ENCODE measurements at places on chromosomes 13 and 19.

DNA sequence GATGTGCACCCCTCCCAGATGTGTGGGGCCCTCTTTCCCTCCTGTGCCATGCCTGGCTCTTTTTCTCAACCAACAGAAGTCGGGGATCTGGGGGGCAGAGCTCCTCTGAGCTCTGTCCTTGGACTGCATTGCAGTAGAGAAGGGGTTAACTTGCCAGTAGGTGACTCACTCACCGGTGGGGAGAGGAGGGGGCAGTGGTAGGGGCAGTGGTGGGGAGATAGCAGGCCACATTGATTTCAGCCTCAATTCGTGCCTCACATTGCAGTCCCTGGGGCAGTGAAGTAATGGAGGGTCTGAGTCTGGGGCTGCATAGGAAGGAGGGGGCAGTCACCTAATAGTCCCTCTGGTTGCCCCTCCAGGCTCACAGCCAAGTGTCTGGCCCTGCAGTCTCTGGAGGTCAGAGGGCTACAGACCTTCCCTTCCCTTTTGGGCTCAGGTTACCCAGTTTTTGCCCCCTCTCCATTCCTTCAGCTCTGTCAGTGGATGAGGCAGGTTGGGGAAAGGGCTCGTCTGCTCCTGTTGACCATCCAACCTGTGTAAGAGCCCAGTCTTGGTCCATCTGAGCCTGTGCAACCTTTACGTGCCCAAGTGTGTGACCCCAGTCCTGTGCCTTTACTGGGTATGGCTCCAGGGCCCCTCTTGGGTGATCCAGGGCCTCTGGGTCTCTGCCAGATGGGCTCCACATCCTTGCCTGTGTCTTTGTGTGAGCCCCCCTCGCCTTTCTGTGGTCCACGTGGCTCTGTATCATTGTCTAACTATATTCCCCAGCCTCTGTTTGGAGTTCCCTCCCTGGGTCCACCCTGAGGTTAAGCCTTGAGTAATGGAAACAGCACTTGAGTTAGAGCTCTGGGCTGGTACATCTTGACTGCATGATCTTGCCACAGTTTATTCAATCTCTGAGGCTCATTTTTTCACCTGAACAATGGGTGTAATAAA, 13.0 kb downstream of the CIC start:
- no peak for DNase-seq

GRCh38 chr13:105083992-105084391, 1451.5 kb downstream of the EFNB2 start:
- DNase-seq = no peak

GRCh38 chr13:112761701-112762689, 72.2 kb downstream of the ATP11A start:
- DNase-seq = no peak

- DNase-seq = no peak
Observed at GRCh38 chr13:51225029-51225428, 2.8 kb downstream of the FAM124A start.

- no peak for DNase-seq
Observed at GRCh38 chr13:20171364-20171763, 10.5 kb upstream of the GJA3 start.

- no peak for DNase-seq
Observed at GRCh38 chr13:85816413-85816812, 17.2 kb upstream of the SLITRK6 start.

DNA sequence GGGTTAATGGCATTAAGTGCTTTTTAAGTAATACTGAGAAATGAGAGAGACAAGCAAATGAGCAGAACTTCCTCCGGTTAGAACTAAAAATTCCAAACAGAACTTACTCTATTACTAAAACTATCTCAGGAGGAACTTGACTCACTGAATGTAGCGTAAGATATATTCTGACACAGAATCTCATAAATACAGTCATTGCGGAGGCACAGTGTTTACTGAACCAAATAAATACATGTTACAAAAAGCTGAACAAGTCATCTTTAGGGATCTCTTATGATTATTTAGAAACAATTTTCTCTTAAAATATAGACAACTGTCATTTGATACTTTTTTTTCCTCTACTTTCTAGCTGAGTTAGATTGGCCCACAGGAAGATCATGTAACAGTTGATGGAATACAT, 283.1 kb downstream of the KLF12 start:
- DNase-seq = no peak

DNA sequence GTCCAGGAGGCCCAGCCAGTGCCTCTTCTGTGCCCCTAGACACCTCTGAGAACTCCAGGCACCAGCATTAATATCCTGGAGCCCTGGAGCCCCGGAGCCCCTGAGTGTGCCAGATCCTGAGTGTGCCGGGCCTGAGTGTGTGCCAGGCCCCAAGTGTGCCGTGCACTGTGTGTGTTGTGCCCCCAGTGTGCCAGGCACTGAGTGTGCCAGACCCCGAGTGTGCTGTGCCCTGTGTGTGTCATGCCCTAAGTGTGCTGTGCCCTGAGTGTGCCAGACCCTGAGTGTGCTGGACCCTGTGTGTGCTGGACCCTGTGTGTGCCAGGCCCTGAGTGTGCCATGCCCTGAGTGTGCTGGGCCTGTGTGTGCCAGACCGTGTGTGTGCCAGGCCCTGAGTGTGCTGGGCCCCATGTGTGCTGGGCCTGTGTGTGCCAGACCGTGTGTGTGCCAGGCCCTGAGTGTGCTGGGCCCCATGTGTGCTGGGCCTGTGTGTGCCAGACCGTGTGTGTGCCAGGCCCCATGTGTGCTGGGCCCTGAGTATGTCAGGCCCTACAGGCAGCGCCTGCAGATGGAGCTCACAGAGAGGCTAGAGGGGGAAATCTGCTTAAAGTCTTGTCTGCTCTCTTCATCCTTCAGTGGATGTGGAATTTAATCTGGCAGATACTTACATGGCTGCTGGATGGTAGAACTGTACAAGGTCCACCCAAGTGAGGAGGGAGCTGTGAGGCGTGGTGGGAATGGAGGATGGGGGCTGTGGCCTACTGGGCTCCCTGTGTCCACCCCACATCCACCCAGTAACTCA, 53.9 kb downstream of the C13orf46 start:
- DNase-seq = no peak

GRCh38 chr19:48745208-48745995, 1.3 kb downstream of the IZUMO1 start:
- DNase-seq = peak; percentile 25

DNA sequence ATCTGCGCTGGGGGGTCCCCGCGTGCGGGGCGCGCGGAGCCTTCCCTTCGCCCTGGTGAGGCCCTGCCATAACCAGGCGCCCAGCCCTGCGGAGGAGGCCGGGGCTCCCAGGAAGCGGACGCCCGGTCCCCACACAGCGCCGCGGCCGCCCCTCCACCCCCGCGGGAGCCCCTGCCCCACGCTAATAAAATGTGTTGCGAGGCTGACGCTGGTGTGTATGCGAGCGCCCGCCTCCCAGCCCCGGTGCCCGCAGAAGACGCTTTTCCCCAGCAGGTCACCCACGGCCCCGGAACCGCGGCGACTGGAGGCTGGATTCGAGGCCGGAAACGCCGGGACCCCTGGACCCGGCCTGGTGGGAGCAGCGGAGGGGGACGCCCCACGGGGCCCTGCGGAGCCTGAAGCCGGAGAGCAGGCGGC, 12.1 kb upstream of the CDC34 start:
- DNase-seq = no peak

GRCh38 chr13:38900188-38900587, 90.4 kb downstream of the STOML3 start:
- no peak for DNase-seq

DNA sequence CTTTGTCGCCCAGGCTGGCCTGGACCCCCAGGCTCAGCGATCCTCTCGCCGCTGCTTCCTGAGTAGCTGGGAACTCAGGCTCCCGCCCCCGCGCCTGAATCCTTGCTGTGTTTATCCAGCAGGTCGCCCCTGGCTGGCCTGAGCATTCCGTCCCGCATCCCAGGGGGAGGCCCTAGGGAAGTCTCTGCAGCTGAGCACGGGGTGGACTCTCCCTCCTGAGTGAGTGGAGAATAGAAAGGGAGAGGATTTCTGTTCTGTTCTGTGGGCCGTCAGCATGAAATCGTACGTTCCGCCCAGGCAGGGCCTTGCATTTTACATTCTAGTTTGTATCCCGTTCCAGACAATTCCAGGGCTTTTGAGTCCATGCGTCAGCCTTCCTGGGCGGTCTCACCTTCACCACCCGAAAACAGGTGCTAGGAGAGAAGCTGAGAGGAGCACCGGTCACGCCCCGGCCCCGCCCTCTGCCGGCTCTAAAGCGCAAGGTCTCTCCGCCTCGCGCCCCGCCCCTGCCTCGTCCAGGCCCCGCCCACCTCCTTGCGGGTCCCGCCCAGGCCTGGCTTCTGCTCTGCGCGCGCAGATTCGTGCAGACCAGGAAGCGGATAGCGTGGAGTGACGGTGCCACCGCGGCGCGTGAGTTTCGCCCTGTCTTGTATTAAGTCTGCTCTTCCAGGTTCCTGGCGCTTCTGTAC, at the start of gene ZNF761:
Gene ZNF761, plus strand, starts transcription at position 586 of the 689 bp plus-strand sequence. CDS start 15,285 bp downstream, outside the sequence.
- peak; percentile 97 for DNase-seq

DNA sequence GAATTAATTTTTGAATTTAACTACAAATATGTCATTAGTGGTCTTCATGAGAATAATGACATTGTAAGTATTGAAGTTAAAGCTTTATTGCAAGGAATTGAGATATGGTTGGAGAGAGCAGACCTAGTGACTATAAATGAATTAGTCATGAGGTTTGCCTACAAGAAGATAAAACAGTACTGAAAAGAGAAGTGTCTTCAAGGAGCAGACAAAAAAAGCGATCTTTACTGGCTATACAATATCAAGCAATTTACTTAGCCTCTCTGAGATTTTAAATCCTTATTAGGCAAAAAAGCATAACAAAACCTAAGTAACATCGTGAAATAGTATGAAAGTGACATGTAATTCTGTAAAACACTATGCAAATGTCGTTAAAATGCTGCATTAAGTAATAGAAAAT, 435.1 kb upstream of the PCDH20 start:
- DNase-seq = no peak

DNA sequence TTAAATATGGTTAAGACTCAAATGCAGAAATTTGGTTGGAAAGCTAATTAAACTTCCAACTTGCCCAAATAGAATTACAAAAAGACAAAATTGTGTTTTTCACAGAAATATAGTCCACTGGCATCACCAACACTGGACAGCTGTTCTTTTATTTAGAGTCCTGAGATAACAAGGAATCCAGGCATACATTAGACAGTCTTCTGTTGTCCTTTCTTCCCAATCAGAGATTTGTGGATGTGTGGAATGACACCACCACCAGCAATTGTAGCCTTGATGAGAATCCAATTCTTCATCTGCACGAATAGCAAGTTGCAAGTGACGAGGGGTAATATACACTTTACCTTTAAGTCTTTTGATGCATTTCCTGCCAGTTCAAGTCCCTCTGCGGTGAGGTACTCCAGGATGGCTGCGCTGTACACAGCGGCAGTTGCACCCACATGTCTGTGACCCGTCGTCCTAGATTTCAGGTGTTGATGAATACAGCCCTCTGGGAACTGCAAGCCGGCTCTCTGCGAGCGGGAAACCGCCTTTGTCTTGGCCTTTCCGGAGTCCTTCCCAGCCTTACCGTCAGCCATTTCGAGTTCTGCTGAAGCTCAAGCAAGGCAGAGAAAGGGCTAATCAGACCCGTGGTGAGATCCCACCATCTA, 14.7 kb downstream of the UBAC2 start:
- peak; percentile 79 for DNase-seq

DNA sequence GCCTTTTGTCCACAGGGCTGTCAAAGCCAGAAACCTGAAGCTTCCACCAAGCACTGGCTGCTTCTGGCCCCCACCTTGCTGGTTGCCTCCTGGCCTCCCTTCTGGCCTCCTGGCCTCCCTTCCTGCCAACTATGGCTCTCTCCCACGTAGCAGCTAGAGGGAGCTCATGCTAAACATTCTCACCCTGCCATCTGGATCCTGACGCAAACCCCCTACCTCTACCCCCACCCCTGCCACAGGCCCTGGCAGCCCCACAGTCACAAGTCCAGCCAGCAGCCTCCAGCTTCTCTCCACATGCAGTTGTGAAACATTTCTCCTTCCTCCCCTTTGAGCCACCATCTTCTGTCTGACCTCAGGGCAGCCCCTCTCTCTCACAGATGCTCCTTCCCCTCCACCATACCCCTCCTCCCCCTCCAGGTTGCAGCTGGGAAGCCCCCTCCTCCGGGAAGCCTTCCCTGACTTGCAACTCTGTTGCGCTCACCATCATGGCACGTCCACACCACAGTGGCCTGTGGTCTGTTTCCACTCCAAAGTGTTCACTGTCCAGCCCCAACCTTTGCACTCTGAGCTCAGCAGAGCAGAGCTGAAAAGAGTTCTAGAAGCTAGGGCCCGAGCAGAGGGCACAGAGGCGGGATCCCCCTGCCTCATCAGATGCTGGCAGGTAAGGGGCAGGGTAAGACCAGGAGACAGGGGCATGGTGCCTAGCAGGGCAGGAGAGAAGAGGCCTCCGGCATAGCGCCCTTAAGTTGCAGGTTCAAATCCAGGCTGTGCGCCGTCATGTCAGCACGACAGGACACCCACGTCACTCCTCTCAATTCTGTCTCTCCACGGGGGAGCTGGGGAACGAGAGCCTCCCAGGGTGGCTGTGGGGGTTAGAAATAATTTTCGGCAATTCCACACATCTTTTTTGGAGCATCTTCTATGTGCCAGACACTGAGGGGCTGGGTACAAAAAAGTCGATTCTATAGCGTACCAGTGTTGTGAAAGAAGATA, 7.3 kb downstream of the ADGRL1 start:
- DNase-seq = no peak

- no peak for DNase-seq
Observed at GRCh38 chr13:44170731-44171130, 202.9 kb upstream of the SERP2 start.

DNA sequence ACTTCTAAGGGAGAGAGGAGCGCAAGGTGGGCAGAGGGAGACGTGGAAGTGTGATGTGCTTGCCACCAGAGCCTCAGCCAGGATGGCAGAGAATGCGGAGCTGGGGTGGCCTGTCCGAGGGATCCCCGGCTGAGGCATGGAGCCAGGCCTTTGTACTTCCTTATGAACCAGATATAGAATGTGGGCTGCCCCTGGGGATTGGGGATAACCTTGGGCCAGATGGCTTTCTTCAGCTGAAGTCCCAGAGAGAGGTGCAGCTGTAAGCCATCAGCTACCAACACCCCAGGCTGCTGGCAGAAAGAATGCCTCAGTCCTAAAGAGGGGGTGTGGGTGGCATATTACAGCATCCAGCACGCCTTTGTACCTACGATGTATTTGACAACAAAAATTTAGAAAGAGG, 25.5 kb upstream of the FBXO17 start:
- no peak for DNase-seq

DNA sequence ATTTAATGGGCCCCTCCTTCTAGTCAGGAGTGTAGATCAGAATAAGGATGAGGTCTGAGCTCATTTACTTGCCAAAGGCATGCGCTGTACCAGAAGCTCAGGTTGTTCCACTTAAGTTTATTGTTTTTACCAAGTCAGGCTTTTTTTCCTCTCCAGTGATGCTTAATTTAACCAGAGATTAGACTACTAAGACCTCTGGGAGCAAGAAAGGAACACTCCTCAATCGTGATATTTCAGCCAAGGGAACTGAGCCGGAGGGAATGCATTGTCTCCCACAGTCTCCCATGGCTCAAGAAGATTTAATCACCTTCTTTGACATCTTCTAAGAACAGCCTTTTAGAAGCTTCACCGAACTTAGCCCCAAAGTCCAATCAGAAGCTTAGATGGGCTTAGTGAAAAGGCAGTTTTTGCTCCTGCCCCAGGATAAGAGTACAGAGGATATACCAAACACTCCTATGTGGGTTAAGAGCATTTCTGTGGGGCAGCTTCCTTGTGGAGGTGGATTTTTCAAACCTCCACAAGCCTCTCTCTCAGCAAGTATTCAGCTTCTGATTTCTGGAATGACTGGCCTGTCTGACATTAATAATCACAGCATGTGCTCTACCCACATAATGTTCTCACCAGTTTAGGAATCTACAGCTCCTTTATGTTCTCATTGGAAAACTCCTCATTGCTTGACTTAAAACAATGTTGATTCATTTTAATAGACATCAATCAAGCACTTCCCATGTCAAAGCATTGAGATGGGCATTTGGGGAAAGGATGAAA, 322.7 kb downstream of the SUCLA2 start:
- no peak for DNase-seq

- no peak for DNase-seq
Observed at GRCh38 chr13:20350819-20351218, 118.7 kb upstream of the GJB6 start.
